CD8-positive, alpha-beta memory T cell (primary cell): ENCODE measurements at places on chromosomes 11 and 22.

DNA sequence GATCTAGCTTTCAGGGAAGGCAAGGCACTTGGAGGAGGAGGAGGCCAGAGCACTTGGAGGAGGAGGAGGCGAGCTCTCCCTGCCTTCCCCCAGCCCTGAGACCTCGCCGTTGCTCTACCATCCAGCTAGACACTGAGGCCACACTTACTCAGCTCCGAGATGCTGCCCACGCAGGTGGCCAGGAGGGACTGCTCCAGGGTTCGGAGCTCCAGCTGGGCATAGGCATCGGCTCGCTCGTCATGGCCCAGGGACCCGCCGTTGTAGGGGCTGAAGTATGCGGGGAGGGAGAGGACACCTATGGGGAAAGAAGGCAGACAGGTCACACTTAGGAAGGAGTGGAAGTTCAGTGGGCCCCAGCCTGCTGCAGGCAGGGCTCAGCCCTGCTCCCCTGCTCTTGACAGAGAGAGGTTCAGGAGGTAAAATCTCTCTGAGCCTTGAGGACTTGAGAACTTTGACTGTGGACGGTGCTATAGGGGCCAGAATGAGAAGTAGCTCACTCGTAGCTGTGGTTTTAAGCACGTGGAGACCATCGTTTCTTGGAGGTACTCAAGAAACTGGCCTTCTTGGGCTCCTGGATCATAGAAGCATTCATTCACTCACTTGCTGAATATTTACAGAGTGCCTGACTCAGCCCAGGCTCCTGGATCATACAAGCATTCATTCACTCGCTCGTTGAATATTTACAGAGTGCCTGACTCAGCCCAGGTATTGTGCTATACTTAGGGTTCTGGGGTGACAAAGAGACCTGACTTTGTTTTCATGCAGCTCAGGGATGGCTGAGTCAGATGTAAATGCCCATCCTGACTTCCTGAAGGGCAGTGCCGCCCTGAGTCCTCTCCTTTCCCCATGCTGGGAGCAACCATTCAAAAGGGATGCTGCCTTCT, 99.2 kb downstream of the NAT10 start:
- no peak for DNase-seq
- no peak overlapping the region for H3K27ac ChIP-seq
- H3K36me3 ChIP-seq: no peaks in the 10 kb centered on the region
- H3K4me1 ChIP-seq: peaks cover 6% of the 10 kb centered on the region
- H3K27me3 ChIP-seq: no peaks in the 10 kb centered on the region

GRCh38 chr22:49756201-49756600, 71.5 kb downstream of the BRD1 start:
- H3K4me1 ChIP-seq: peaks cover 4% of the 10 kb centered on the region
- H3K36me3 ChIP-seq: no peaks in the 10 kb centered on the region
- H3K4me3 ChIP-seq: no peak overlapping the region
- no peaks in the 10 kb centered on the region for H3K27me3 ChIP-seq
- DNase-seq: no peak

DNA sequence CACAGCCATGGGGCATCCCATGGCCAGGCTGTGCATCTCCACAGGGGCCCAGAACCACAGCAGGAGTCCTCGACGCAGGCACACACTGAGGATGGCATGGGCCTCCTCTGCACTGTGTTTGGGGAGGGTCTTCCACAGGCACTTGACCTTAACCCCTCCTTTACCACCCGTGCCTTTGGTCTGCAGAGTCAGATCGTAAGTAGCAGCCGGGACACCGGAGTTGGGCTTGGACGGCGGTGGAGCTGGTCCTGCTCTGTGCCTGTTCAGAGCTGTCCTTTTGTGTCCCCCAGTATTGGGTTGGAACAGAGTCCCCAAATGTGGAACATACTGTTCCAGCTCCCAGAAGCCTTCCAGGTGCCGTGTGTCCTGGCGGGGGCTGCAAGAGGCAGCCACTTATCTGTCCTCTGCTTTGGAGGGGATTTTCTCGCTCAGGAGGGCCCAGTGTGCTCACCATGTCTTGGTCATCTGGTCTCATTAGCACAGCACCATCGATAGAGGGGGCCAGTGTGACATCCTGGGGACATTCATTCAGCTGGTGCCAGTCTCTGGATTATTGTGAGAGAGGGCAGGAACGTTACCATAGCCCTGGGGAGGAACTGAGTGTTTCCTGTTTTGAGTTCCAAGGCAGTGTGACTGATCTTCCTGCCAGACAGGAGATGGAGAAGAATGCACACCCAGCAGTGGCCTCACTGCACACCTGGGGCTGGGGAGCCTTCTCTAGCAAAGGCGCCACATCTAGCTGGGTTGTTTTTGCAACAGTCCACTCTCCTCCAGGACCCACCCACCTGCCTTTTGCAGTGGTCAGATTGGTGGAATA, 12.4 kb downstream of the CRELD2 start:
- no peaks in the 10 kb centered on the region for H3K27me3 ChIP-seq
- no peak overlapping the region for H3K27ac ChIP-seq
- no peaks in the 10 kb centered on the region for H3K36me3 ChIP-seq
- DNase-seq: no peak
- peaks cover 33% of the 10 kb centered on the region for H3K4me1 ChIP-seq

GRCh38 chr22:32781695-32782094, 19.8 kb upstream of the TIMP3 start:
- no peaks in the 10 kb centered on the region for H3K27me3 ChIP-seq
- no peaks in the 10 kb centered on the region for H3K4me1 ChIP-seq
- H3K27ac ChIP-seq: no peak overlapping the region
- H3K4me3 ChIP-seq: no peak overlapping the region
- DNase-seq: no peak
- no peaks in the 10 kb centered on the region for H3K36me3 ChIP-seq

GRCh38 chr11:130478204-130478701, 29.8 kb downstream of the ADAMTS15 start:
- H3K4me1 ChIP-seq: no peaks in the 10 kb centered on the region
- H3K27me3 ChIP-seq: no peaks in the 10 kb centered on the region
- no peak overlapping the region for H3K4me3 ChIP-seq
- H3K27ac ChIP-seq: no peak overlapping the region

DNA sequence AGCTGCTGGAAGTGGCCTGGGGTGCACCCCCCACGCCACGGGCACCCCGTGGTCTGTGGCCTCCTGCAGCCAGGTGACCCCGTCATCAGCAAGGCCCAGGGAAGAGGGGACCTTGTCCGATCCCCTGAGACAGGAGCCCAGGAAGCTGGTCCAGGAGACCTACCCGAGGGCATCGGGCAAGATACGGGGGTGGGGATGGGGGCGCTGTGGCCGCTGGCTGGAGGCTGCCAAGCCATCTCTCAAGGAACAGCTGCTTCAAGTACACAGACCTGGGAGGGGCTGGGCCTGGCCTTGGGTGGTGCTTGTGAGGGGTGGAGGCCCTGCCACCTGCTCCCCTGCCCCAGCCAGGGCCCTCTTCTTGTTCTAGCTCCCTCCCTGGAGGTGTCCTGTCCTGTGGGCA, 1272.1 kb downstream of the BRD1 start:
- no peak overlapping the region for H3K4me3 ChIP-seq
- no peaks in the 10 kb centered on the region for H3K4me1 ChIP-seq
- DNase-seq: no peak

- no peak overlapping the region for H3K4me3 ChIP-seq
- no peaks in the 10 kb centered on the region for H3K27me3 ChIP-seq
- no peaks in the 10 kb centered on the region for H3K36me3 ChIP-seq
- no peak overlapping the region for H3K27ac ChIP-seq
- H3K4me1 ChIP-seq: peaks cover 19% of the 10 kb centered on the region
These were observed 42.4 kb downstream of the CACNA1I start for GRCh38 chr22:39612811-39613548.

DNA sequence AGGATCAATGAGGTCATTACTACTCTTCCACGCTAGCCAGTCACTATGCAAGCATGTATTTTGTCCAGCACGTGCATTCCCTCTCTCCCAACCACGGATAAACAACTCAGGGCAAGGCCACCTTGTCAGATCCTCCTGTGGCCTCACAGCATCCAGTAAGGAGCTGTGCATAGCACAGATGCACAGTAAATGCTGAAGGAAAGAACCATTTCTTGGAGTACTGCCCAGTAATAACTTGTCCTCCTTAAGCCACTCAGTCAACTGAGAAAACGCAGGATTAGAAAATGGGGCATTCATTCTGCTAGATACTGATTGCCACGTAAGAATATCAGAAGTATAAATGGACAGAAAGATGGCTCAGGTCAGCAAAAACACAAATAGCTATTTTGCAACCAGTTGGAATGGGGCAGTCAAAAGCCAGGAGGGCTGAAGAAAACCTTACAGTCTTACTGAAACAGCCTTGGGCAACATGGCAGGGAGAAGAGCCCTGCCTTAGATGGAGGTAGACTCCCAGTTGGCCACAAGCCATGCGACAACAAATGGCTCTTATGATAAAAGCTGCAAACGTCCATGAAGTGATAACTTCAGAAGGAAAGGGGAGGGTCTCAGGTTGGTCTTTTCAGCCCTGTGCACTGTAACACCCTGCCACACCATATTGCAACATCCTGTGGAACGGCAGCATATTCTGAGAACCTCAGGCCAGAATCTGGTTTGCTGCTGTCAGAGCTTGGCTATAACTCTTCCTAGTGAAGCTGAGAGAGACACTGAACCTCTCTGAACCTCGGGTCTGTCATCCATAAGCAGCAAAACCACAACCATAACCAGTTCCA, 23.0 kb downstream of the PC start:
- H3K36me3 ChIP-seq: no peaks in the 10 kb centered on the region
- H3K27ac ChIP-seq: no peak overlapping the region
- no peak for DNase-seq
- no peaks in the 10 kb centered on the region for H3K4me1 ChIP-seq

DNA sequence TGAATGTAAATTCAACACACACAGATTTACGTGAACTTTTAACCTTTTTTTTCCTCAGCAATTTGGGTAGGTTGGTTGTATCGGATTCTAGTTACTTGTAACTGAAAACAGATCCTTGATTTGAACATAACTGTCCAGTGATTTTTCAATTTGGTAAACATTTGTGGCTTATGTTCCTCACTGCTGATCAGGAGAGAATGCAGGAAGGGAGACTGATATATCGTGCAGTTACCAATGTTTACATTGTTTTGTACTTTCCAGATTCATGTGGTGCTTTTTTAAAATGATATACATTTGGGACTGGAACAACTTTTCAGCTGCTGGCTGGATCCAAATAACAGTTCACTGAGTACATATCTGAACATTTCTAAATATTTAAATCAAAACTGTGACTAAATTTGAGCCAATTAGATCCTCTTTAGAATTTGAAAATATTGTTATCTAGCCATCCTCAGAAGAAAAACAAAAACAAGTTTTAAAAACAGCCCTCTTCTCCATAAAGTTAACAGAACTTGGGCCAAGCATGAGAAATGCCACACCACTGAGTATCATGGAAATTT, 84.3 kb upstream of the MTMR2 start:
- no peaks in the 10 kb centered on the region for H3K27me3 ChIP-seq
- DNase-seq: no peak
- H3K27ac ChIP-seq: no peak overlapping the region
- peaks cover 20% of the 10 kb centered on the region for H3K4me1 ChIP-seq
- H3K4me3 ChIP-seq: no peak overlapping the region
- H3K36me3 ChIP-seq: no peaks in the 10 kb centered on the region
